ENCODE measurements at places on chromosomes 16 and 17.

- no peak for DNase-seq
Observed at GRCh38 chr16:76656994-76657393, 379.8 kb downstream of the CNTNAP4 start.

GRCh38 chr16:82814059-82814458, 187.3 kb downstream of the CDH13 start:
- no peak for DNase-seq

DNA sequence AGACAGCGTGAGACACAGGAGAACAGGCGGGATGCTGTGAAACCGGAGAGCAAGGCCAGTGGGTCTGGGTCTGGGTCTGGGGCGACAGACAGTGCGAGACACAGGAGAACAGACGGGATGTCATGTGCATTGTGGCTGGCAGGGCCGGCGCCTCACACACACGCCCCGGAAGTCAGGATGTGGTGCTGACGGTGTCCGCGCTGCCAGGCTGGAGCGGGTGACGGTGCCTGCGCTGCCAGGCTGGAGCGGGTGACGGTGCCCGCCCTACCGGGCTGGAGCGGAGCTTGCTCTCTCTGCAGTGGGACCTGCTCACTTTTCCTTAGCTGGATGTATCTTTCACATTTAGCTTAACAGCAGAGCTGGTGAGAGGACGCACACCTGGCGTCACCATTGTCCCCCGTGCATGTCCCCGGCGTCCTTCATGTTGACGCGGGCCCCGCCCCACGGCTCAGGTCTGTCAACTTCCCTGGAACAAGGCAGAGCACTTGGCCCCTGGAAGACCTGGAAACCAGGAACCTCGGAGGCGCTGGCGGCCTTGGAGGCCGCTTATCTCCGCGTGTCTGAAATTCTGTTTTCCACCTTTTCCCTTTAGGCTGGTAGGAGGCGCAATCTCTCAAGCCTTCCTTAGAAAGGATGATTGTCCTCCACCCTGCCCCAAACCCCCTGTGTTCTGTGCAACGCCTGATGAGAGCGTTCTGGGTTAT, 43.0 kb upstream of the ZNF750 start:
- no peak for DNase-seq

- DNase-seq: no peak
Observed at GRCh38 chr17:79919862-79920720, 80.9 kb upstream of the CBX4 start.

DNA sequence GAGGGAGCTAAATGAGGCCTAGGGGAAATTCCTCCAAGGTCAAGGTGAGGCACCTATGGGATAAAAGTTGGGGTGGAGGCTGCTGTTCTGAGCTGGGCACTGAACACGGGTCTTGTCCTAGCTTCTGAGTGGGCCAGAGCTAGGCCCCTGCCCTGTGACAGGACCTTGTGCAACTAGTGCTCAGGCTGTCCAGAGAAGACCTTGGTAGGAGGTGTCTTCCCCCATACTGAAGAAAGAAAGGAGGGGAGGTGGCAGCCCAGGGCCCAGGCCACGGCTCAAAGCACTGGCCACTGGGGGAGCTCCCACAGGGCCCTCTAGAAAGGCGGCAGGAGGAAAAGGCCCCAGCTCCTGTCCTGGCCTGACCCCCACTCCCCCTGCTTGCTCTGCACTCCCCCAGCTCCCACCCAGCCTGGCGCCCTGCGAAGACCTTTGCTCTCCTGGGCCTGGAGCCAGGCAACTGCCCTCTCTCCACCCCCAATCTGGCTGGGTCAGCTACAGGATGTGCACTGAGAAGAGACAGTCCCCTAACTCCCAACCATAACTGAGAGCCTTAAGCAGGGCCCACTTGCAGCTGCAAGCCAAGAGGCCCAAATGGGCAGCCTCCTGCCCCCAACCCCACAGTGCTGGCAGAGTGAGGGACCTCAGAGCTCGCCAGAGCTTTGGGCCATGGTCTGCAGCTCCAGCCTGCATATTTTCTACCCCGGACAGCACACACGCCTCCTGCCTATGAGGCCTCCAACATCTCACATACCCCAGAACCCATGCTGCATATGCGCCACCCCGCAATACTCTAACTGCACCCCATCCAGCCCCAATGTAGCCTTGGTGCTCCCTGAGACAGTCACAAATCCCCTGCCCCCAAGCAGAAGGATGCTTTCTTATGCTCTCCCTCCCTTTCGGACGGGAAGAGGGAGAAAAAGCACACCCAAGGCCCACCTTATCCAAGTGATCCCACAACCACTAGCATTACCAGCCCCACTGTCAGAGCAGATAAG, 15.3 kb downstream of the HSD11B2 start:
- DNase-seq: no peak

- no peak for DNase-seq
Observed at GRCh38 chr17:2233441-2233947, 70.1 kb downstream of the SMG6 start.

DNA sequence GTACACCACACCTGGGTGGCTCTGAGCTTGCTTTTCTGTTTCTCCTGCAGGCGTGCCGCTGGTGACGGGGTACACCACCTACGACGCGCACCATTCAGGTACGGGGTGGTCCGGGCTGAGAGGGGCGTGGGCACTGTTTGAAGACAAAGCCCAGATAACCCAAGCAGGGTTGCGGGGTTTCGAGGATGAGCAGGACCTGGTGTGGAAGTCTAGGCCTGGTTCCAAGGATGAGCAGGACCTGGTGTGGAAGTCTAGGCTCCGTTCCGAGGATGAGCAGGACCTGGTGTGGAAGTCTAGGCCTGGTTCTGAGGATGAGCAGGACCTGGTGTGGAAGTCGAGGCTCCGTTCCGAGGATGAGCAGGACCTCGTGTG, 15.4 kb downstream of the IRF8 start:
- DNase-seq: no peak

DNA sequence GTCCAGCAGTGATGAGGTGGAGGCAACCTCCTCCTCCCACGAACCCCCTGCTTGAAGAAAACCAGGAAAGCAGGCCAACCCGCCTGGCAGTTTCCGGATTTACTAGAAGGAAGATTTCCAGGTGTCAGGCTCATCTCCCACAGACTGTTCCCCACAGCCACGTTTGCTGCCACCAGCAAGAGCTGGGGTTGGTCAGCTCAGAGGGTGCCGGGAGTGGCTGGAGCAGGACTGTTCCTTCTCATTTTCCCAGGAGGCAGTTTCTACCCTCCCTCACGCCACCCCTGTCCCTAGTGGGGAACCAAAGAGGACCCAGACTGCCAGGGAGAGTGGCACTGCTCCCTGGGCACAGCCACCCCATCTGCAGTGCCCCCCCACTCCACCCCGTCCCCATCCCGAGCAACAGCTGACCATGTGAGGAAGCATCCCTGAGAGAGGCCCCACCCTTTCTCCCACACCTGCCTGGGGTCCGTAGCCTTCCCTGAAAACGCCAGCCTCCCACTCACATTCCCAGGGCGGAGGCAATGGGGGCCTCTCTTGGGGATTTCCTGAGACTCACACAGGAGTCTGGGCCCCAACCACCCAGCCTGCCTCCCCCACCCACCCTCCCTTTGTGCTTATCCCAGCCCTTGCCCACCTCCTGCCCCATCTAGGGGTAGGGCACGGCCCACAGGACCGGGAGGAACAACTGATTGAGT, 5.9 kb downstream of the KRT17 start:
- peak; percentile 87 for DNase-seq

GRCh38 chr17:29215717-29216116, 30.9 kb upstream of the CRYBA1 start:
- DNase-seq: no peak

- DNase-seq: no peak
Observed at GRCh38 chr17:72378414-72379390, 257.9 kb downstream of the SOX9 start.

DNA sequence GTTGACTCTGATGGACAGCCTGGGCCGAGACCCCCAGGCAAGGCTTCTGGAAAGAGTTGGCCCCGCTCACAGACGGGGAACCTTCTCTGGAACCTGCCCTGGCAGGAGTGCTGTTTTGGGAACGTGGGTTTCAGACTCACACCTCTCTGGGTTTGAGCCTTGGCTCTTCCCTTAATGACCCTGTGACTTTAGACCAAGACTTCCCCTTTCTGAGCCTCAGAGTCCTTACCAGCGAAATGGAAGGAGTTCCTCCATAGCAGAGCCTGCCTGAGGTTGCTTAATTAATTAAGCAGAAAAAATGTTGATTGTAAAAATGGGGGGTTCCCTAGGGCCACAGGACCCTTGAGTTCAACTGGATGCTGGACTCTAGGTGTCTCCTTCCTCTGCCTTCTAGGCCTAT, 408.2 kb downstream of the SEC14L1 start:
- no peak for DNase-seq

- peak; percentile 16 for DNase-seq
Observed at GRCh38 chr17:52158450-52159042, at the start of gene CA10. TSS of gene CA10 (minus strand) at chr17:52158714.

- no peak for DNase-seq
Observed at GRCh38 chr16:67979955-67980678, at the start of gene DPEP3. TSS of gene DPEP3 (minus strand) at chr16:67980499. CDS start at chr16:67980380, 119 bp downstream.

DNA sequence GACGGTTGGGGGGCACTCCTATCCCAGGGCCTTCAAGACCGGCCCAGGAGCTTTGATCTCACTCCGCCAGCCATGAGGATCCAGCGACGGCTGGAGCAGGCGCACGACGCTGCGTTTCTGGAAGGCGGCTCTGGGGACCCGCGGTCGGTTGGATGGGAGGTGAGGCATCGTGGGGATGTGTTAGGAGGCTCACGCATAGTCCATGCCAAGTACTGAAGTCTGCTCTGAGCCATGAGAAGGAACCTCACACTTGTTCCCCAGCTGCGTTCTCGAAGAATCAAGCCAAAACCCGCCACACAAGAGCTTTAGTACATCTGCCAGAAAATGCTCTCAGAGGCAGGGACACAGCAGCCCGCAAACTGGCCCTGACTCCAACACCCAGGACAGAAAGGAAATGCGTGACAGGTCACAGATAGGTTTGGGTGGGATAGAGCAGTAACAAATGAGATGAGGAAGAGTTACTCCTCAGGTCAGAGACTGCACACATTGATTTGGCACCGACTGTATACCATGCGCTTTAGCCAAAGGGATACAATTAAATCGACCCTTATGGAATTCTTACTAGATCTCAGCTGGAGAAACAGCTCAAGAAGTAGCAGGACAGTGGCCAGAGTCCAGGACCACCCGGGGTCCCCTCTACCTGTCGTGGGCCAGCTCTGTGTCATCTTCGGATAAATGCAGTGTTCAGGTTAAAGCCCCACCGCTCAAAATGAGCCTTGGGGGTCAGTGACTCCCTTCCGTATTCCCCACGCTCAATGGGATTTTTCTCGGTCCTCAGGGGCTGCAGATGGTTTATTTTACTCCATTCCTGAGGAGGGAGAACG, 6.7 kb upstream of the GSG1L start:
- peak; percentile 34 for DNase-seq

DNA sequence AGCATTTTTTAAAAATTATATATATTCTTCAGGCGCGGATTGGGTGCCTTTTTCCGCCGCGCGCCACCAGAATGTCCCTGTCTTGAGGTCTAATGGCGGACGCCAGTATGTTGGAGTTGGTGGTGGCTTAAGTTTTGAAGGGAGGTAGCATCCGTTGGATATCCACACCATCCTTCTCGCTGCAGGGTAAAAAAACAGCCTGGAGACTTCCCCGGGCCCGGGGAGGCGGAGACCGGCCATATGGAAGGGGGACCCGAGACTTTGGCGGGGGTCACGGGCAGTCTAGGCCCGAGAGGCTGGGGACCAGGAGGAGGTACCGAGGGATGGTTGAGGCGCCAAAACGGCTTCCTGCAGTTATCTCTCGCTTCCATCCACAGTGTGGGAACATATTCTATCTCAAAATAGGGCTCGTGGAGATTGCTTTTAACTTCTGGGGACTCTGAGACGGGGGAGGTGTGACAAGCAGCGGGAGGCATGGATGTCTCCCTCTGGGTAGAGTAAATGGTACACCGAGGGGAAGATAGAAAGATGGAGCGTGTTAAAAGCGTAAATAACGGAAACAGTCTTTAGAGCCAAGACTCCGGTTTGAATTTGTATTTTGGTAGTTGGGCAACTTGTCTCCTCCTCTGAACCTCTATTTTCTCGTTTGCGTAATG, at the start of gene SF3B3:
TSS of gene SF3B3 (plus strand) at position 74 of the 656 bp plus-strand sequence. CDS start 2,841 bp downstream, outside the sequence.
- DNase-seq: peak; percentile 45

- no peak for DNase-seq
Observed at GRCh38 chr16:58205276-58206036, 7.5 kb upstream of the CSNK2A2 start.

- DNase-seq: no peak
Observed at GRCh38 chr17:4956493-4957061, 5.7 kb downstream of the ENO3 start.
